Activated CD4-positive, alpha-beta T cell treated with anti-CD3 and anti-CD28 coated beads for 48 hours (primary cell): ENCODE measurements at places on chromosomes 6 and 20.

- no peak for DNase-seq
Measured at GRCh38 chr20:24970754-24971153, 21.7 kb downstream of the CST7 start.

DNA sequence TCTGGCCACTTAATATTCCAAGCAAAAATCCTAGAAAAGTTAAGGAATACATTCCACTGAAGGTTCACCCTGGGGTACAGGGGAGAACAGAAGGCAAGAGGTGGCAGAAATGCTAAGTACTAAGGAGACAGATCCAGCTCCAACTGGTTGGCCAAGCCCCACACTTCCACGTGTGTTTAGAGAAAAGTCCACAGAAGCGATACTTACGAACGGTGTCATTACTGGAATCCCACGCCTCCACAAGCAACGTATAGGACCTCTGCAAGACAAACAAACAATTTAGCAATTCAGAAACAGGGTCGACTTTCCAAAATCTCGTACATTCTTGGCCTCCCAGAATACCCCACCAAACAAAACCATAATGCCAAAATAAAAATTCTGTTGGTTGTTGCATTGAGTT is 10.0 kb downstream of the JAG1 start:
- no peak for DNase-seq

- DNase-seq = no peak
Measured at GRCh38 chr6:41781366-41781730, 766 bp downstream of the PRICKLE4 start.

- no peak for DNase-seq
Measured at GRCh38 chr6:11702500-11703130, 76.0 kb downstream of the ADTRP start.

DNA sequence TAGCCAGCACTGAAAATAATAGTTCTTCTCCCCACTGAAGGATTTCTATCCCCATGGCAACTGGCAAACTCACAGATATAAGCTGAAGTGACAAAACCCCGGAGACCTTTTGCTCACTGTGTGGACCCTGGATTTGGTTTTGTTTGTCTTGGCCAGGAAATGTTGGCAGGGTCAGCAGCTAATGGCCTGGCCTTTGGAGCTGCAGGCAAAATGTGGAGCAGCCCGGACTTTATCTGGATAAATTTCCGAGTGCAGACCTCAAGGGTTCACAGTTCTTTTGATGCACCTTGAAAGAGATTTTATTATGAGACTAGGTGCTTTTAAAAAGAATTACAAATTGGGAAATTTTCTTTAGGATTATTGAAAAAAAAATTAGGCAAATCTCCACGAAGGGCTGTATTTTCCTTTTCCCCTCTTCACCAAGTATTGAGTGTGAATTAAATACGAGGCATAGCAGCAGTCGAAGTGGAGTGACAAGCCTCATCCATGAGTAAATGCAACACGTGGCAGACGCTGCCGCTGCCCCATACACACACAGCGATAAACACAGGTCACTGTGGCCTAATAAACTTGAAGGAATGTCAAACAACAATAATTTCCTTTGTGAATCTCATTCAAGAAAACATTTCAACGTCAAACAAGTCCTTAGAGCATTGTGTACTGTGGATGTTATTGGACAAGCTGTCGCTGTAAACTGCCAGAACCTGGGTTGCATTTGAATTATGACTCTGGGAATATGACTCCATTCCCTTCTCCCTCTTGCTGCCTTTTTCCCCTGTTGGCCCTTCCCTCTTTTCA is 35.1 kb upstream of the CCN6 start:
- DNase-seq = no peak

DNA sequence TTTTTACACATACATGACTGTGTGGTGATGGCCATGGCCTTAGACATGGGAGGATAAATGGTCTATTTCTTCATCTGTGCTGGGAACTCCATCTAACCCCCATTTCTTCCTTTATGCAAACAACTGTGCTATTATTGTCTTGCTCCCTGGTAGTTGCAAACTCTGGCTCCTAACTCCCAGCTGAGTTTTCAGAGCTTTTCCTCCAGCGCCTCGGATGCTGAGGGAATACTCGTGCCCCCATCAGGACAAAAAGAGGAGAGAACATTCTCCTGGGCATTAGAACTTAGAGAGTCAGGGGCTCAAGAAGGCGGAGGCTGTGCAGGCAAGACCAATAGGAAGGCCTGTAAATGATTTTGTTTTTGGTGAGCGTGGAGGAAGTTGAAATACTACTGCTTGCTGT is 2.1 kb downstream of the DAAM2 start:
- DNase-seq = no peak

DNA sequence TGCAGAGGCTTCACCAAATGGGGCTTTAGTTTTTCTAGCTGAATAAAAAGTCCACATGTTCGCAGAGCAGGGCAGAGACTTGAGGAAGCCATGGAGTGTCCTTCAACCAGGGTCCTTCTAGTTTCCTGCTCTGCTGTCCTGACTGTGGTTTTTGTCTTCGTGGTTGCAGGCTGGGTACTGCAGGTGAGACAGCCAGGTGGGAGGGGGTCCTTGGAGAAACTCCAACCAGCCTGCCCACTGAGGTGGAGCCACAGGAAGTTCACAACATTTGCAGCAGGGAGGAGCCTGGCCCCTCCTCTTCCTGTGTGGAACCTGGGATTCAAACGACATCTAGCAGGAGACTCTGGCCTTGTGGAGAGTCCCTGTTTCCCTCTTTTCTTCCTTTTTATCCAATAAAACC is 68.8 kb upstream of the MYLIP start:
- no peak for DNase-seq

DNA sequence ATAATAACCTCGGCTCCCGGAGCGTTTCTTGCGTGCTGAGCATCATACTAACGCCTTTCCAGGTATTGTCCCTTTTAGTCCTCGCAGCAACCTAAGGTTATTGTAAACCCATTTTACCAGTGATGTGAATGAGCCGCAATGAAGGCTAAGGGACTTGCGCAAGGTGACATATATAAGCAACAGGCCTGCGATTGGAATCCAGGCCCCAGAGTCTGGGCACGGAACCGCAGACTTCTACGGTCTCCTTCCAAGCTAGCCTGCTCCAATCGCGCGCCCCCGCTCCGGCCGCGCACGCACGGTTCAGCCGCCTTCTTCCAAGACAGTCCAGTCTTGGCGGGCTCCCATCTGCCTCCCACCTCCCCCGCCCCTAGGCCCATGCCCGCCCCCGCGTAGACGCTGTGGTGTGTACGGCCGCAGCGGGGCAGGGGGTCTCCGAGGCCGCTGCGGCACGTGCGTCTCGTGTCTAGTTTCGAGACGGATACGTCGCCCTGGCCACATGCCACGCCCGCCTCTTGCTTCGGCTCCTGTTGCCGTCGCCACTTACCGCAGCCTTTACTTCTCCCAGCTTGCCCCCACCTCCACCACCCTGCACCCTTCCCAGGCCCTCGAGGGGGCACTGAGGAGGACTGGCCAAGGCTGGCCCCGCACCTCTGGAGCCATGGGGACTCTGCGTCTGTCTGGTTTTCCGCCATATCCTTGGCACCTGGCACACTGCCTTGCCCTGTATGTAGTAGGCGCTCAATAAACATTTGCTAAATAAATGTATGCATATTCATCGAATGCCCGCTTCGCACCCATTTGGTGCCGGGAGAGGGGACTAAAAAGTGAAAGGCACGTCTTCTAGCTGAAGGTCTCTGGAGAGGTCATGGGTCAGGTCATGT is 855 bp upstream of the GFOD1 start:
- DNase-seq = peak; percentile 42

DNA sequence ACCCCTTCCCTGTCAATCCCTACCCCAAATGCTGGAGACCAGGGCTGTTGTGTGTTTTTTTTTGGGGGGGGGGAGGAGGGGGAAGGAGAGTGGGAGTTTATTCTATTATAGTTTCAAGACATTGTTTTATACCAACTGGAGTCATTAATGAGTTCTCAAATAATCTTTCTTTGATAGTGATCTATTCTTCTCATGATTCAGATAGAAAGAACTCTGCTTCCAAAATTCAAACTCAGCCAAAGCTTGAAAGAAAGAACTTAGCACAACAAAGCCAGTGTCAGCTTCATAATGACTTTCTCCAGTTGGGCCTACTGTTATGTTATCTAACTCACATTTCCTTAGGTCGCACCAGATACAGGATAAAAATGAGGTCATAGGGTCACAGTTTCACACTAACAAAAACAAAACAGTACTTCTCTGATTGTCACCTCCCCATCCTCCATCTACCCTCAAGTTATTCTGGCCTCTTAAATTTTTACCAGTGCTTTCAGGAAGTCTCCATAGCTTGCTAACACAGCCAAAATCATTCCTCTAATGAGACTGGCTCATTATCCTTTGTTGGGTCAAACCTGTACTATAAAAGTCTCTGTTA is 19.0 kb upstream of the MAP3K7 start:
- no peak for DNase-seq

- peak; percentile 35 for DNase-seq
Measured at GRCh38 chr6:38973178-38974057, 75.2 kb upstream of the GLP1R start.

DNA sequence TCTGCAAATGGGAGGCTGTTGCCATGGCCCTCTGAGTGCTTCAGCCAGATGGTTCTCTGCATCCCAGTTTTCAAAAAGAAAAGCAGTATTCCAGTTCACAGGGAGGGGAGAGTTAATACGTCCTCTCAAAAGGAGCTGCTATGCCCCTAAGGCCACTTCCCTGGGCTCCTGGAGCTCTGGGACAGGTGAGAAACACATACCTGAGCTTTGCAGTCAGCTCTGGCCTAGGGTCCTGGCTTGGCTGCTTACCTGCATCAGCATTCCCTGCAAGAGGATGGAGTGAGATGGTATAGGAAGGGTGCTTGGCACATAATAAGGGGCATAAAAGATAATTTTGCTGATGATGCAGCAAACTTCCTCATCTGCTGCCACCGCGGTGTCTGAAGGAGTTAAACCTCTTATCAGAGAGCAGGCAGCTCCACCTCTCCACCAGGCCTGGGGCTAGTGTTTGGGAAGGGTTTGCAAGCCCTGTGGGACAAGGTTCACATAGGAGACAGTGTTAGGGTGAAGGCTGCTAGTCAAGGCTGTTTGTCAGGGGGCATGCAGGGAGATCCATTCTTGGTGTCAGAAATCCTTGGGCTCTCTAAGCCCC is 62.7 kb downstream of the SLC24A3 start:
- no peak for DNase-seq

GRCh38 chr6:160274871-160275510 is 16.4 kb upstream of the SLC22A2 start:
- DNase-seq = no peak

- no peak for DNase-seq
Measured at GRCh38 chr6:24408719-24409410, 6.1 kb downstream of the MRS2 start.

DNA sequence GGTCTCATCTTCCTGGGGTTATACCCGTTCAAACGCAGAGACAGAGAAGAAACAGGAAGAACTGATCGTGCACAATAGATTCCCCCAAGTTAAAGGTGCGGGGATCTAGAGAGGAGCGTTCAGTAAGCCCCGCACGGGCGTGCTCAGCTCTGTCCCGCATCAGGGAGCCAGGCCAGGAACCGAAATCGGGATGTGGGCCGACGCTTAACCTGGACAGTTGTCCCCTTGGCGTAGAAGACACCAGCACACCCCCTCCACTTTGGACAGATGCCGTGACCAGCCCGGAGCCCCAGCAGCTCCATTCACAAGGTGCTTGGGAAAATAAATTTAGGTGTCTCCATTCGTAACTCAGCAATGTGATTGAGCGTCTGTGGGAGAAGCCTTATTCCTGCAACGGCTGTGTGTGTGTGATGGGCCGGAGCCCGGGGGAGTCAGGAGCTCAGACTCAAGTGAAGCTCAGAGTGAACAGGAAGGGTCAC is 24.0 kb upstream of the GATA5 start:
- no peak for DNase-seq

GRCh38 chr6:168210239-168211105 is 109.1 kb downstream of the DACT2 start:
- no peak for DNase-seq

DNA sequence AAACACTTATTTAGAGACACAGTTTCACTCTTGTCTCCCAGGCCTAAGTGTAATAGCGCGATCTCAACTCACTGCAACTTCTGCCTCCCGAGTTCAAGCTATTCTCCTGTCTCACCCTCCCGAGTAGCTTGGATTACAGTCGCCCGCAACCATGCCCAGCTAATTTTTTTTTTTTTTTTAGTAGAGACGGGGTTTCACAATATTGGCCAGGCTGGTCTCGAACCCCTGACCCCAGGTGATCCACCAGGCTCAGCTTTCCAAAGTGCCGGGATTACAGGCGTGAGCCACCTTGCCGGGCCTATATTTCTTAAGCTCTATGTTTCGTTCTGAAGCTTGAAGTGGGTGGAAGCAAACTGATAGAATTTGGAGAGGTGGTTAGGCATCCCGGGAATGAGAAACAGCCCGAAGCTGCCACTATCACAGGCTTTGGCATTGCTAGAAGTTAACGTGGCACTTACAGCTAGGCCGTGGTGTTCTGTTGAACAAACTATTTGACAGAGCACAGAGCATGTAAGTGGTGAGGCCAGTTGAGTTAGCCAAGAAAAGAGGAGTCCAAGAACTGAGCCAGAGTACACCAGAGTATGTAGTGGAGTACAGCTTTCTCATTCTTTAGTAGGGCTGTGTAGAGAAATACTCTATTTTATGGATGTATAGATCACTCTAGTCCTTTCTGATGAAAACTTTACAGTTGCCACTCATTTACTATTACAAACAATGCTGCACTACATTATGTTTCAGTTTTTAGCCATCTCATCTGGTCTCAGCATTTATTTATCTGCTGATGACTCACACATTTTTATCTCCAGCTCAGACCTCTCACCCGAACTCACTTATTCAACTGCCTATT is 62.0 kb upstream of the HFE start:
- no peak for DNase-seq

GRCh38 chr6:143332153-143332845 is 118.2 kb downstream of the ADAT2 start:
- DNase-seq = no peak

DNA sequence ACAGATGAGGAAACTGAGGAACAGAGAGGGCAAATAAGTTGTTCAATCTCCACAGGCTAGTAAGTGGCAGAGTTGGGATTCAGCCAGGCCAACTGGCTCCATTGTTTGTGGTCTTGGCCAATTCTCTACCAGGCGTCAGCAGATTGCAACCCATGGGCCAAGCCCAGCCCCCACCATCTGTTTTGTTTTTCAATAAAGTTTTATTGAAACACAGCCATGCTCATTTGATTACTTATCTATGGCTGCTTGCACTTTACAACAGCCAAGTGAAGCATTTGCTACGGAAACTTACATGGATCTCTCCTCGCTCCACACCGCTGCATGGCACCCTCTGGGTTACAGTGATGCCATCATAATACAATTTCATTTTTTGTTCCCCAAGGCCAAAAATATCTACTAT is 90.8 kb downstream of the ZNF217 start:
- DNase-seq = no peak

GRCh38 chr6:84052204-84052882 is 18.8 kb downstream of the MRAP2 start:
- DNase-seq = no peak

- no peak for DNase-seq
Measured at GRCh38 chr6:126738146-126738545, 380.3 kb upstream of the RSPO3 start.

- DNase-seq = no peak
Measured at GRCh38 chr20:1389703-1390580, 2.9 kb downstream of the FKBP1A start.
